ENCODE measurements at places on chromosomes 7 and 10.

- DNase-seq, result no peak
Measured at GRCh38 chr10:55653531-55653930, 707.5 kb downstream of the ZWINT start.

- DNase-seq, result no peak
Measured at GRCh38 chr7:84975586-84976185, 211.2 kb downstream of the SEMA3D start.

- no peak for DNase-seq
Measured at GRCh38 chr7:84149573-84149972, 45.0 kb downstream of the SEMA3A start.

GRCh38 chr7:133290676-133291333, 37.9 kb downstream of the EXOC4 start:
- no peak for DNase-seq

DNA sequence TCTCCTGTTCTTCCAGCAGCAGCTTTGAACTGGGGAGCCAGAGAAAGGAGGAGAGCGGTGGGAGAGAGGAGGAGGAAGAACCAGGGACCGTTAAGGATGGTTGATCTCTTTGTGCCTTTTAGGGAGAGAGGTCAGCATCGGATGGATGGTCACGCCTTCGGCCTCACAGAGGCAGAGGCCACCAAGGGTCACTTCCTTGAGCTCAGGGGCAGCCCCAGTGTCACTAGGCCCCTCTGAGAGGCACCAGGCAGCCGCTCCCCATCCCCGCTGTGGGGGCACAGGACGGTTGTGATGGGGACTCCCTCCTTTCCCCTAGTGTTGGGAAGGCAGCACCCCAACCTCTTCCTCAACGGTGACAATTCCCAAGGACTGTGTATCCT, 121.4 kb downstream of the DNAJB6 start:
- DNase-seq, result no peak

DNA sequence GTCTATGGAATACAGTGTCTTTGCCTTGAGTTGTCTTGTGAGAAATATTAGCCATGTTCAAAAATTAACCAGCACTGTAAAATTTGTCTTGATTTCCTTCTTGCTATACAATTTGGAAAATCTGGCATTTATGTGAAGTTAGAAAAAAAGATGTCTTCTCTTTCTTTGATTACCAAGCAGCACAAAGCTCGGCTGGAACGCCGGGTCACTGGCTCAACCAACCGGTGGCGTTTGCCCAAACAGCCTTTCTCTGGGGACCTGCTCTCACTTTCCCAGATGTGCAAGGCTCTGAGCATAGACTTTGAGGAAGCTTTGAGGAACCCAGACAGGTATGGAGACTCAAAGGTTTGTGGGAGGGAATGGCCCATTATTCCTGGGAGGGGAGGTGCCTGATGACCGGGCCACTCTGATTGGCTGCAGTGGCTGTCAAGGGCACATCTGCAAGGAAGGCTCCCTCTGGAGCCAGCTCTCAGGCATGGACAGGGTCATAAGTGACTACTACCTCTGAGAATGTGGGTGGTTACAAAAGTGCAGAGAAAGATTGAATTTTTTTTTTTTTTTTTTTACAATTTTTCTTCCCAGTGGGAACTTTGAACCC, 5.6 kb downstream of the BTBD16 start:
- DNase-seq, result no peak

DNA sequence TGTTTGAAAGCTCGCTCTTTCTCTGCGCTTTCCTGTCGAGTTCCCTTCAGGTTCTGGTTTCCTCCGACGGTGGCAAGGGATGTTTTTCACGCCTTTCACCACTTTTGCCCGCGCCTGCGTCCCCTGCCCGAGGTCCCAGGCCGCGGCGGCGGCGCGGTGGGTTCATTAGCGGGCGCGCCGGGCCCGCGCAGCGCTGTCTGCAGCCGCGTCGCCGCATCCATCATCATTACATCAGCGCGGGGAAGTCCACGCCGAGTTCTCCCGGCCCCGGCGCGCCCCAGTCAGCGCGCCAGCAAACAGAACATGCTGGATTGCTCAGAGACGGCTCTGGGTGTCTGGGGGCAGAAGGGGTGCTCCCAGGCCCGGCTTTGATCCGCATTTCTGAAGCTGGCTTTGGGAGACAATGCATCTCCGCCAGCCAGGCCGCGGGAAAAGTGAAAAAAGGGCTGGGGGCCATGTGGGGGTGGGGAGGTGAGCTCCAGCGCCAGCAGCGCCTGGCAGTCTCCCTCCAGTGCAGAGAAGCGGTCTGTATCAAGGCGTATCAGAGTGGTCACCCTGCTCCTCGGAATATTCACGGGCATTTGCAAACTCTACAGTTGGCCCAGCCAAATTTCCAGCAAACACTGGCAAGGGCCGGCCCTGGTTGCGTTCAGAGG, 8.9 kb downstream of the GLI3 start:
- DNase-seq, result no peak

- DNase-seq, result no peak
Measured at GRCh38 chr7:88450874-88451273, 144.2 kb upstream of the STEAP4 start.

GRCh38 chr10:110356628-110357245, 52.0 kb upstream of the SMNDC1 start:
- DNase-seq, result no peak

GRCh38 chr10:50592961-50593418, 30.8 kb downstream of the SGMS1 start:
- no peak for DNase-seq

- DNase-seq, result no peak
Measured at GRCh38 chr10:69769395-69769992, 32.2 kb upstream of the COL13A1 start.

DNA sequence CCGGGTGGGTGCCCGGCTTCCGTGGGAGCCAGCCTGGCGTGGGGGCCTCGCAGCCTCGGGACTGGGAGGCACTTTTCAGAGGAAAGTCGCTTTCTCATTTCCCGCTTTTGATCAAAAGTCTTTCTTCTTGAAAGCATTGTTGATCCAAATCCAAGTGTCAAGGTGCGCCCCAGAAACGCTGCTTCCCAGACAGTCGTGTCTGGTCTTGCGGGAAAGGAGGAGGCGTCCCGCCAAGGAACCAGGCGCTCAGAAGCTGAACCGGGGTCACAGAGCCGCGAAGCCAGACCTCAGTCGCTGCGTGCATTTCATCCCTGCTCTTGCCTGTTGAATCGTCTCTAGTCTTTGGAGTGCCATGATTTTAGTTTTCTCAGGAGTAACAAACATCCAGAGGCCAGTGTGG, 1.1 kb upstream of the BNIP3 start:
- no peak for DNase-seq

GRCh38 chr7:7527047-7527446, 8.6 kb downstream of the COL28A1 start:
- DNase-seq, result no peak

DNA sequence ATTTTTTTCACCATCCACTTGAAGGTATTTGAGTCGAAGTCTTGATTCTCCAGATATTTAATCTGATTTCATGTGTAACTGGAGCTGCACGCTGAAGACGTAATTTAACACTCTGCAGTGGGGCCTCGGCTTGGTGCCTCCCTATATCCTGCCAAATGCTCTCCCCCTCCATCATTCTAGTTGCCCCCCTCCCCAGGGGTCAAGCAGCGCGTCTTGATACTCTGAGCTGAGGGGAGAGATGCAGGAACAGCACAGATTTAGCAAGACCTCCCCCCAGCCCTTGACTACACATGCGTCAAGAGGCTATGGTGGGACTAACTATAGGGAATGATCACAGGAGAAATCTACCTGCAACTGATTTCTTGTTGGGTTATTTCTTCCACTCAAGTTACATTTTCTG, 85.8 kb downstream of the PRPF18 start:
- DNase-seq, result no peak

- no peak for DNase-seq
Measured at GRCh38 chr7:42843205-42843800, 68.6 kb downstream of the C7orf25 start.

DNA sequence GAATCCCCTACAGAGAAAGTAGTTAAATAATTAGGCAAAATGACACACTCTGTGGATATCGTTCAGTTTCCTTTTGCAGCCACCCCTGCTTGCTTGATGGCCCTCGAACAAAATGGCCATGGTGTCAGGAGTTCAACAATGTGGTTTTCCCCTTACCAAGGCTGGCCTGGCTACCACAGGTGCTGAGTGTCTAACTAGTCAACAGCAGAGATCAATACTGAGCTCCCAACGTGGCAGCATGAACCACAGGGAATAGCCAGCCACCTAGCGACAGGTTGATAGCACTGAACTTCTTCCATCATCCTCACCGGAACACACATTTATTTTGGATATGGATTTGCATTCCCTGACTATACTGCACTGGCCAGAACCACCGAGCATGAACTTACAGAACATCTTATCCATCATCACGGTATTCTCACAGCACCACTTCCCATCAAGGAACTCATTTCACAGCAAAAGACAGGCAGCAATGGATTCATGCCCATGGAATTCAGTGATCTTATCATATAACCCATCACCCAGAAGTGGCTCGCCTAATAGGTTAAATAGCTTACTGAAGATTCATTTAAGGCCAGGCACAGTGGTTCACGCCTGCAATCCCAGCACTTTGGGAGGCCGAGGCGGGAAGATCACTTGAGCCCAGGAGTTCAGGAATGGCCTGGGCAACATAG, 6.3 kb downstream of the C10orf67 start:
- DNase-seq, result no peak

DNA sequence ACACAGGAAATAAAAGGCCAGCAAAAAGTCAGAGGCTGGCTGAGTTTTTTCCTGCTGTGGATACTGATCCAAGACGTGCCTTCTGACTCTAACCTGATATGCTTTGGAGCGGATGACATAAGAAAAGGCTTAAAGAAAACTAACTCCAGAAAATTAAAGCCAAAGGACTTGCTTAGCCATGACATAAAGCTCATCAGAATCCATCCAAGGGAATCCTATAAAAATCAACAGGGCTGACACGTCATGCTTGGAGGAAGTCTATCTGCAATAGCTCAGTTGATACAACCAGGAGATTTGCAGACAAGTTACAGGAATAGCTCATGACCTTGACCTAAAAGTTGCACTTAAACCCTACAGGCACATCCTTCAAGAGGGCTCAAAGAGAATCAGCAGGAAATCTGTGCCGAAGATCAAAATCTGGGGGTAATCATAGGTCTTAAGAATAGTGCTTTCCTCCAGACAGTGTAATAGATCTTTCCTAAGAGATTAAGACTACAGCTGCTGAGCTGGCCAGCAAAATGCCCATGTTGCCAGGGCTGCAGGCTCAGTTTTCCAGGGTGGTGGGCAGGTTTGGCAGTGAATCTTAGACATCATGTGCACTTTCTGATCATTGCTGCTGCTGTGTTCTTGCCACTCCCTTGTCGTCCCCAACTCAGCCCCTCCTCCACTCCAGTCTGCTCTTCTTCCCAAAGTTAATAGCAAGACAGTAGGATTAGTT, 111.5 kb upstream of the SVIL start:
- DNase-seq, result no peak

DNA sequence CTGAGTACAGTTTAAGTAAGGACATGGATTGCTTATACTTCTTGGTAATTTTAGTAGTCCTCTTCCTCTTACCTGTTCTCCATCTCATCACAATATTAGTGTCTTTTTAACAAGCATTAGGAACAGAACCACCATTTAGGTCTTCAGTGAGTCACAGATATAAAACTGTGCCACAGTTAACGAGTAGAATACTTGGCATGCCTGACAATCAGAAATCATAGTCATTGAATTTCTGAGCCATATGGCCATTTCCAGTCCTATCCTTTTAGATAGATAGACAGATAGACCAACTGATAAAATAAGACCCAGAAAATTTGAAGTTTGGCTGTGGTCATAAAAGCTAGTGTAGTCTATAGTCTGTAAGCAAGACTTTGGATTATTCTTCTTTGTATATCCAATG, 71.1 kb downstream of the GBF1 start:
- no peak for DNase-seq

- DNase-seq, result no peak
Measured at GRCh38 chr10:24887855-24888231, 64.6 kb downstream of the PRTFDC1 start.

- no peak for DNase-seq
Measured at GRCh38 chr7:9600974-9601373, 1167.6 kb downstream of the NXPH1 start.

- DNase-seq, result no peak
Measured at GRCh38 chr10:78366663-78367411, 333.2 kb downstream of the RPS24 start.

DNA sequence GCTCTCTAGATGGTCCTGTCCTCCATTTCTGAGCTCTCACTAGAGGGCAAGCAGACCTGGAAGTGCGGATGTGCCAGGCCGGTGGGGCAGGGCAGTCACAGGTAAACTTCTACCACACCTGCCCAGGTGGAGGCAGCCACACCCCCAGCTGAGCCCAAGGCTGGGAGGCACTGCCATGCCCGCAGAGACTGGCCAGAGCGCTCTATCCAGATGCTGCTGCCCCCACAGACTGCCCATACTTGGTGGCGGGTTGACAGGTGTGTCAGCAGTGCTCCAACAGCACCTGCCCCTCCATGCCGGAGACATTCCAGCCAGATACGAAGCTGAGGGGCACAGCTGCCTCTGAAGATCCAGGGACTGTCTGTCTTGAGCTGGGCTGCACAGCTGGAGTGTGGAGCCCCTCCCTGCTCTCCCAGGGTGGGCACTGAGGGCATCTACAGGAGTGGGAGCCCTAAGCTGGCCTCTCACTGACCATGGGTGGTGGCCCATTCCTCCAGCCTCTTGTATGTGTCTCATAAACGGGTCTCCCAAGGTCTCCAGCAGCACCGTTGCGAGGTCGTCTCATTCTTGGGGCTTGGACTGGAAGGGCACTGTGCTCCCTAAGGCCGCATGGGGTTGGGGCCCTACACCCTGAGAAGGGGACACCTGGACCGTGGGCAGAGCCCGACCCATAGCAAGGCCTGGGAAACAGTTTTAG, 38.2 kb upstream of the PPIF start:
- no peak for DNase-seq

GRCh38 chr10:11218395-11218794, 200.7 kb downstream of the CELF2 start:
- no peak for DNase-seq

GRCh38 chr7:19557726-19558465, 150.9 kb downstream of the POLR1F start:
- DNase-seq, result no peak

DNA sequence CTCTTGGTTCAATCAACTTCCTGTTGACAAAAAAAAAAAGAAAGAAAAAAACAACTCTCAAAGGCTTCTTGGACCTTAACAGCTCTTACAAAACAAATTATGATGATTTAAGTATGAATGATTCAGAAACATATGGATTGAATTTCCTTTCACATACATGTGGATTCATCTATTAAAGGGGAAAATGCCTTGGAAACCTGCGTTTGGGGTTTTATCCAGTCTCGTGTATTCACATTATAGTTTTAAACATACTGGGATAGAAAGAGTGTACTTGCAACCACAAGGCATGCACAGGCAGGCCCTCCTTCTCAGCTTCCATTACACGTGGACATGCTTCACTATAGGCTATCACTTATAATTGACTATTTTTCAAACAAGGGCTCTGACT, 286.7 kb downstream of the INHBA start:
- DNase-seq, result no peak

GRCh38 chr7:26348234-26348851, 56.7 kb downstream of the SNX10 start:
- DNase-seq, result no peak

All from stimulated activated CD8-positive, alpha-beta memory T cell treated with anti-CD3 and anti-CD28 coated beads, Interleukin-7, amount 100 ng/mL, for 1 hour (primary cell).